Aorta (tissue), 5 donors: ENCODE measurements at places on chromosomes 3 and 15. TPM values are rescaled to one million over a fixed set of nuclear protein-coding genes. Genes with fewer than 3 reads are reported as not detected.

DNA sequence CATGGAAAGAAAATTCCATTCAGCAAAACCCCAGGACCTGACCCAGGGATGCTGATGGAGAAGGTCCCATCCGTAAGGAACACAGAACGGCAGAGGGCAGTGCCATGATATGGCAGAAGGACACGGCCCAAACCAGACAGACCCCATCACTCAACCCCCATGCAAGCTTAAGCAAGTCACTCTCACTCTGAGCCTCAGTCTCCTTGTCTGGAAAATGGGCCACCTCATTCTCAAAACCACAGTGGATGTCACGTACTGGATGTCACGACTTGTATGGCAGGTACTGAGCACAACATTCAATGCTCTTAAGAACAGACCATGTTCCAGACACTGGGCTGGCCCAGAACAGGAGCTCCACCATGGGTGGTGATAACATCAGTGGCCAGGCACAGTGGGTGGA is 90.4 kb downstream of the NUP210 start:
- H3K4me1 ChIP-seq, result no peaks in the 10 kb centered on the region
- no peak overlapping the region for H3K4me3 ChIP-seq
- DNase-seq, result no peak

GRCh38 chr15:36742696-36743095 is 163.3 kb downstream of the CDIN1 start:
- peaks cover 4% of the 10 kb centered on the region for H3K36me3 ChIP-seq
- no peak overlapping the region for H3K4me3 ChIP-seq
- H3K27ac ChIP-seq, result no peak overlapping the region
- no peaks in the 10 kb centered on the region for H3K27me3 ChIP-seq

GRCh38 chr15:25687689-25688088 is 175.4 kb downstream of the ATP10A start:
- DNase-seq, result no peak
- H3K27me3 ChIP-seq, result no peaks in the 10 kb centered on the region
- no peak overlapping the region for H3K27ac ChIP-seq
- H3K4me3 ChIP-seq, result no peak overlapping the region
- H3K36me3 ChIP-seq, result peaks cover 3% of the 10 kb centered on the region

GRCh38 chr3:142934128-142934886 is 29.2 kb downstream of the PAQR9 start:
- no peak for DNase-seq
- no peaks in the 10 kb centered on the region for H3K36me3 ChIP-seq
- no peak overlapping the region for H3K4me3 ChIP-seq
- no peak overlapping the region for H3K27ac ChIP-seq

Gene PRTG
- 2.1 TPM for total RNA-seq

- no peaks in the 10 kb centered on the region for H3K4me1 ChIP-seq
- no peaks in the 10 kb centered on the region for H3K36me3 ChIP-seq
- no peaks in the 10 kb centered on the region for H3K27me3 ChIP-seq
- H3K4me3 ChIP-seq, result no peak overlapping the region
- no peak overlapping the region for H3K27ac ChIP-seq
- no peak for DNase-seq
Measured at GRCh38 chr15:39585871-39586301, 5.0 kb downstream of the THBS1 start.

DNA sequence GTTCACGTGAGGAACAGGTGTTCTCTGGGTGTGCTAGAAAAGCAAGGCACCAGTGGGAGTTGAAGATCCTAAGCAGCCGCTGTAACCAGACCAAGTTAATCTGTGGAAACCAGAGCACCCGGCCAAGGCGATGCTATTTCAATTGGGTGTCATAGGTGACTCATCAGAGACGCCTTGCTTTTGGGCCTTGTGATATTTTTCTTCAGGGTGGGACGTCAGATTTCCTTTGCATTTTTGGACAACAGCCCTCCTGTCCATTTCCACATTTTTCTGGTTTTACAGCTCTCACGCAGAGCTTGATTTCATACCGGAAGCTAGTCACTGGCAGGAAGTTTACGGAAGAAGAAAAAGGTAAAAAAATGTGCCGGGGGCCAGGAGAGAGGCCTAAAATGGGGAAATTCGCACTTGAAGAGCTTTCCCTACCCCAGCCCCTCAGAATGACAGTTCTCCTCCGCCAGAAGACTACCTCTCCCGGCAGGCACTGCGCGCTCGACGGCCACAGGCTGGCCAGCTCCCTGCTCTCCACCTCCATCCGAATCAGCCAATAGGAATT is 471 bp upstream of the KBTBD8 start:
- no peak overlapping the region for H3K4me3 ChIP-seq
- H3K4me1 ChIP-seq, result no peaks in the 10 kb centered on the region
- no peaks in the 10 kb centered on the region for H3K27me3 ChIP-seq

- H3K27me3 ChIP-seq, result no peaks in the 10 kb centered on the region
- H3K4me1 ChIP-seq, result no peaks in the 10 kb centered on the region
- DNase-seq, result peak; percentile 70
- no peak overlapping the region for H3K27ac ChIP-seq
Measured at GRCh38 chr15:83092309-83092976, 15.0 kb upstream of the TM6SF1 start.

DNA sequence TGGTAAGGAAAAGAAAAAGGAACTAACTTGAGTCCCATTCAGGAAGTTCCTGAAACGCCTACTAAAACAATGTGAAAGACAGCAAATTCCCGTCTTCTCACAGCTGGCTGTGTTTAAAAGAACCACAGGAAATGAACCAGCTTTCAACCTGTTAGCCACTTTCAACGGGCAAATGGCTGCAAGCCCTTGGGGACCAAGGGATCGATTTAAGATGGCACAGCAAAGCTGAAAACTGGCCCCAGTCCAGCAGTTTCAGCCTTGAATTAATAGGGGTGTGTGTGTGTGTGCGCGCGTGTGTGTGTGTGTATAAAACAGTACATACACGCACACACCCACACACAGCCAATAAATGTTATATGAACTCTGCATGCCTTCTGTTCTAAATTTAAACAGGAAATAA is 168.7 kb upstream of the TMCO5A start:
- H3K36me3 ChIP-seq, result no peaks in the 10 kb centered on the region
- H3K27me3 ChIP-seq, result no peaks in the 10 kb centered on the region
- no peak for DNase-seq
- no peaks in the 10 kb centered on the region for H3K4me1 ChIP-seq
- H3K27ac ChIP-seq, result no peak overlapping the region
- H3K4me3 ChIP-seq, result no peak overlapping the region

DNA sequence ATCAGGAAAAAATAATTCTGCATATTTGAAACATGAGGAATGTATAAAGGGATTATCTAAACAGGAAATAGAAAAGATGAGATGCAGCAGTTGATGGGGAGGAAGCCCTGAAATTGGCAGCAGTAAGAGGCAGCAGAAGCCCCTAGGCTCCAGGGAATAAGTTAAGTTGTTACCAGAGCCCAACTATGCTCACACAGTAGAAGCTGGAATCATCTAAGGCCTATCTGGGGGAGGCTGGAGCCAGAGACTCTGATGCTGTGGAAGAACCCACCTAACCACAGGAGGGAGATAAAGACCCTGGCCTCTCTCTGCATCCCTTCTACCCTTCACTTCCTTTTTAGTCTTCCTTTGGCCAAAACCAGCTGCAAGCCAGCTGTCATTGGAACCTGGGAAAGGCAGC is 519.7 kb downstream of the DIPK2A start:
- no peak overlapping the region for H3K4me3 ChIP-seq
- DNase-seq, result no peak
- H3K36me3 ChIP-seq, result no peaks in the 10 kb centered on the region
- no peaks in the 10 kb centered on the region for H3K27me3 ChIP-seq

DNA sequence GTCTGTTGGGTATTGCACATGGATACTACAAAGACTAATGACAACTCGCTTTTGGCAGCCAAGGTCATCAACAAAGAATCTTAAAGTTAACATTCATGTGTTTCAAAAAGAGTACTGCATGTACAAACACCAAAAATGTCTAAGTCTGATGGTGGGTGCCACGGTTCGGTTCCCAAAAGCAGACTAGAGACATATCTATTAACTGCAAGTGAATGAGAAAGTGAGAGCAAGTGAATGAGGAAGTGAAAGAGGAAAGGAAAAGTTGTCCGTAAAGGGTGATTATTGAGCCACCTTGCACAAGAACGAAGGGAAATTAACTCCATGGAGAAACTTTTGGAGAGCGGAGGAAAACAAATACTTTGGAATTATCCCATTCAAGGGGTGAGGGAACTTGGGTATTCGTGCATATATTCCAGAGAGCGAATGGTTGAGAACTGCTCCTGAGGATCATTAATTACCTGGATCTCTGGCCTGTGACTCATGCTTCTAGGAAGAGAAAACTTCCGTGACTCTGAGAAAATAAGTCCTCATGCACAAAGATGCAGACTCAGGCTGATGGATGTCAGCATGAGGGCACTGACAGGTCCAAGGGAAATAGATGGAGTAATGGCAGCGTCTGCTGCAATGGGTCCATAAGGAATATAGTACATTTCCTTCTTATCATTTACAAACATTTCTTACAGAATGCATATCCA is 336.5 kb upstream of the TGFBR2 start:
- H3K4me1 ChIP-seq, result no peaks in the 10 kb centered on the region
- H3K27ac ChIP-seq, result no peak overlapping the region
- no peaks in the 10 kb centered on the region for H3K27me3 ChIP-seq
- no peak overlapping the region for H3K4me3 ChIP-seq
- DNase-seq, result no peak

DNA sequence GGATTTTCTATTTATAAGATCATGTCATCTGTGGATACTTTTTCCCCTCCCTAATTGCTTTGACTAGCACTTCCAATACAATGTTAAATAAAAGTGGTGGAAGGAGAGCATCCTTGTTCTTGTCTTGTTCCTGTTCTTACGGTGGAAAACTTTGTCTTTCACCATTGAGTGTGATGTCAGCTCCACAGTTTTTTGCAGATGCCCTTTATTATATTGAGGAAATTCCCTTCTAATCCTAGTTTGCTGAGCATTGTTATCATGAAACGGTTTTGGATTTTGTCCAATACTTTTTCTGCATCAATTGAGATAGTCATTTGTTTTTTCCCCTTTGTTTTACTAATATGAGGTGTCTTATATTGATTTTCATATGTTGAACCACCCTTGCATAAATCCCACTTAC is 19.9 kb upstream of the IL20RB start:
- H3K36me3 ChIP-seq, result no peaks in the 10 kb centered on the region
- H3K4me3 ChIP-seq, result no peak overlapping the region
- H3K4me1 ChIP-seq, result no peaks in the 10 kb centered on the region
- no peaks in the 10 kb centered on the region for H3K27me3 ChIP-seq
- no peak overlapping the region for H3K27ac ChIP-seq

Gene C15orf62
- total RNA-seq, result 0.19 TPM

Gene POLQ
- total RNA-seq, result 0.63 TPM

GRCh38 chr3:24088782-24089181 is 143.7 kb downstream of the NR1D2 start:
- H3K4me3 ChIP-seq, result no peak overlapping the region
- no peak for DNase-seq
- no peak overlapping the region for H3K27ac ChIP-seq
- H3K4me1 ChIP-seq, result peaks cover 1% of the 10 kb centered on the region
- no peaks in the 10 kb centered on the region for H3K27me3 ChIP-seq

- peaks cover 2% of the 10 kb centered on the region for H3K27me3 ChIP-seq
- no peaks in the 10 kb centered on the region for H3K4me1 ChIP-seq
- no peak overlapping the region for H3K4me3 ChIP-seq
- H3K36me3 ChIP-seq, result no peaks in the 10 kb centered on the region
- no peak for DNase-seq
Measured at GRCh38 chr3:182258538-182259177, 534.6 kb upstream of the ATP11B start.

Gene SSUH2
- 0.78 TPM for total RNA-seq

DNA sequence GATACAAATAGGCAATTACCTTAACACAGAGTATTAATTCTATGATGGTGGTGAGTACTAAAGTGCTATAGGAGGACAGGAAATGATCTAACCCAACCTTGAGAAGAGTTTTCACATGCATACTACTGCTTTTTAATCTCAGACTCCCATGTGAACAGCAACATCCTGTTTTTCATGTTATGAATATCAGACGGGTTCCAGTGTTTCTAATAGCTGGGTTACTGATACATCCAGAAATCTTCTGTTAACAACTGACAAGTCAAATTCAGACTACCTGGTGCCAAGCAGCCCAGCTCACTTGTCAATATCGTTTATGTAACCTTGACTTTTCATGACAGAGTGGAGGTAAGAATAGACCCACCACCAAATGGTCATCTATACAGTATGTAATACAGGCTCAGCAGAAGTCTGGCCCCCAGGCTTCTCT is 220.2 kb upstream of the COL8A1 start:
- DNase-seq, result no peak
- H3K27ac ChIP-seq, result peak overlapping the region; percentile 90
- no peaks in the 10 kb centered on the region for H3K36me3 ChIP-seq
- H3K4me3 ChIP-seq, result no peak overlapping the region
- H3K4me1 ChIP-seq, result no peaks in the 10 kb centered on the region

DNA sequence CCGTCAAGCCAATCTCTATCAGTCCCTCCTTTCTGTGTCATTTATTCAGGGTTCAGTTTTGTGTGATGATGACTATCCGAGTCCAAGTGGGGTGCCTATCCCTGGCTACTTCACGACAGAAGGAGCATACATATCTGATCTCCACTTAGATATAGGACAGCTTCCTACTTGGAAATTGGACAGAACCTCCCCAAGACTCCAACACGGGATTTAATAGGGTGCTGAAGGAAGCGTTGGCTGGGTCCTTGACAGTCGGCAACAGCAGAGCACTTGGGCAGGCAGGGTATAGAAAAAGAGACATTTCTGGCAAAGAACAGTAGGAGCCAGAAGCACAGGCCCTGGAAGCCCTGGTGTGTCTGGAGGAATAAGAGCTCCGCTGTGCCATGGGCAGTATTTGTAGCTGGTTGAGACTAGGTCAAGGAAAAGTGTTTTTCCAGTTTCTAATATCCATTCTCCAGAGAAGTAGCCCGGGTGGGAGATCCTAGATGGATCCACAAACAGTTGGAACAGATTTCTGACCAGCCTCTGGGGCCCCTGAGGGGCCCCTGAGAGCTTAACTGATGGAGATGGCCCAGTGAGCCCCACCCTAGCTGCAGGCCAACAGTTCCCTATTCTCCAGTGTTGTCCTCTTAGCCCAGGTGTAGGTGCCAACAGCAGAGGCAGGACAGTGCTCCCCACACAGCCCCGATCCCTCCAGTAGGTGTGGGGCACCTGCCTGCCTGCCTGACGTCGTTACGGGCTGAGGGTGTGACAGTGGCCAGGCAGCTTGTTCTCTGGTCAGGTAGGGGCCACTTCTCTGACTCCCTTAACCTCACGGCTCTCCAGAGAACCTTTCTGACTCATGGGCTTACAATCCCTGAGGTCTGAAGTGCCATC is 130.8 kb downstream of the CHCHD6 start:
- no peaks in the 10 kb centered on the region for H3K27me3 ChIP-seq
- no peaks in the 10 kb centered on the region for H3K36me3 ChIP-seq
- no peak overlapping the region for H3K4me3 ChIP-seq
- DNase-seq, result no peak

- no peaks in the 10 kb centered on the region for H3K4me1 ChIP-seq
- H3K4me3 ChIP-seq, result no peak overlapping the region
- no peaks in the 10 kb centered on the region for H3K27me3 ChIP-seq
Measured at GRCh38 chr15:48006031-48006511, 114.7 kb upstream of the SLC24A5 start.

Gene CHP1
- 60.8 TPM for total RNA-seq
